ENCODE measurements at places on chromosomes 1 and 21. TPM values are rescaled to one million over a fixed set of nuclear protein-coding genes. Genes with fewer than 3 reads are reported as not detected.

GRCh38 chr1:25729790-25730644, 70.0 kb upstream of the SELENON start:
- H3K27ac ChIP-seq, result peak overlapping the region; percentile 79
- peaks cover 56% of the 10 kb centered on the region for H3K4me1 ChIP-seq
- no peak for DNase-seq
- no peaks in the 10 kb centered on the region for H3K36me3 ChIP-seq
- H3K4me3 ChIP-seq, result no peak overlapping the region

GRCh38 chr1:209585672-209586071, 2.2 kb downstream of the CAMK1G start:
- DNase-seq, result peak; percentile 89
- no peaks in the 10 kb centered on the region for H3K36me3 ChIP-seq
- no peaks in the 10 kb centered on the region for H3K4me1 ChIP-seq
- H3K4me3 ChIP-seq, result peak overlapping the region; percentile 50
- no peak overlapping the region for H3K27ac ChIP-seq
- no peaks in the 10 kb centered on the region for H3K27me3 ChIP-seq

DNA sequence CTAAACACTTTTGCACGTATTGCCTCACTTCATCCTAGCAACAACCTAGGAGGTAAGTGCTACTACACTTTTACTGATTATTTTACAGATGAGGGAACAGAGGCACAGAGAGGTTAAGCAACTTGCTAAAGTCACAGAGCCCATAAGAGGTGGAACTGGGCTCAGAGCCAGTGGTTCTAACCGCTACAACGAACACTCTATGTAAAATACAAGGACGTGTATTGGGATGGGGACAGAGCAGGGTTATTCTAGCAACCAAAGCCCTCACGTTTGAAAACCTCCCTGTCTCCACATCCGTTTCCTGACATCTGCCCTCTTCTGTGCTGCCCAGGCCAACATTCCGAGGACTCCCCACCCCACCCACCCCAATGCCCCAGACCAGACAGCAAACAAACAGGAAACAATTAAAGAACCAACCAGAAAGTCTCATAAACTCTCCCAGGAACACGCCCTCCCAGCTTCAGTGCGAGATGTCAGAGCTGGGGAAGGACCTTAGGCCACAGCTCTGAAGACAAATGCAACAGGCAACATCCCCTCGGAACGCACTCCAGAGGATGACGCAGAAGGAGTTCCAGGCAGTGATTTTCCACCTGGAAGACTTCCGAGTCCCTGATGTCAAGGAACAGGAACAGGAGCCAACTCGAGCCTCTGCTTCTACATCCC, 41.1 kb downstream of the GLIS1 start:
- no peaks in the 10 kb centered on the region for H3K27me3 ChIP-seq
- no peak for DNase-seq
- no peaks in the 10 kb centered on the region for H3K36me3 ChIP-seq
- H3K4me1 ChIP-seq, result peaks cover 5% of the 10 kb centered on the region

- no peak overlapping the region for H3K27ac ChIP-seq
These were observed 48.9 kb downstream of the ATP6V1G3 start for GRCh38 chr1:198491596-198491995.

Gene TRIM58
- polyA plus RNA-seq, result 0.11 TPM

DNA sequence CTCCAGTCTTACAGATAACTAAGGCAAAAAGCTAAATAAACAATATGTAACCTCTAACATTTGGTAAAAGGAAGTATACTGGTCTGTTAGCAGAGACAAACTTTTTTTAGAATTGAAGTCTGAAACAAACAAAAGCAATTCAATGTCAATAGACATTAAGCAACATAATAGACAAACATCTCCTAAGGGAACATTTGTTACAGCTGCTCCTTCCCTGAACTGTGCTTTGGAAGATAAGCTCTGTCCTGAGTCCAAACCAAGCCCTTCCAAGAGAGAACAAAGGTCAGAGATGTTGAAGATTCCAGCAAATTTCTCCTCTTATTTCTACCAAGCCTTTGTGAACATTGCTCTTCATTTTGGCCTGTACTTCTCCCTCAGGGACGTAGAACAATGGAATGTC, 25.3 kb downstream of the FMO2 start:
- H3K36me3 ChIP-seq, result no peaks in the 10 kb centered on the region
- H3K4me1 ChIP-seq, result peaks cover 3% of the 10 kb centered on the region
- no peak overlapping the region for H3K27ac ChIP-seq
- no peak overlapping the region for H3K4me3 ChIP-seq
- DNase-seq, result no peak

DNA sequence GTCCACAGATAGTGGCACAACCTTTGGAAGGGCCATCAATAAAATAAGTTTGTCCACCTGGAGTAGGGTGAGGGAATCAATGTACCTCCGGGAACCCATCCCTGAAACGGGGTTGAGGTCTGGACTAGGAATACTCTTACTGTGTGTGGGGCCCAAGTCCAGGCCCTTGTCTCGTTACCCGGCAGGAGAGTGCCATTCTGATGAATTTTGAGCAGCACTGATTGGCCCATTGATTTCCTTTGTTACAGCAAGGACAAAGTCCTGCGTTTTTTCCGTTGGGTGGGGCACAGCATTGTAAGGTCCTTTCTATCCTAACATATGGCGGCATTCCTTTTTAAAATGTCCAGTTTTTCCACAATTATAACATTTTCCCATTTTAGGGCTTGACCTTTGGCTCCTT, 75.2 kb downstream of the AXDND1 start:
- no peaks in the 10 kb centered on the region for H3K36me3 ChIP-seq
- no peaks in the 10 kb centered on the region for H3K4me1 ChIP-seq
- no peak for DNase-seq
- H3K27ac ChIP-seq, result no peak overlapping the region
- no peak overlapping the region for H3K4me3 ChIP-seq
- no peaks in the 10 kb centered on the region for H3K27me3 ChIP-seq

DNA sequence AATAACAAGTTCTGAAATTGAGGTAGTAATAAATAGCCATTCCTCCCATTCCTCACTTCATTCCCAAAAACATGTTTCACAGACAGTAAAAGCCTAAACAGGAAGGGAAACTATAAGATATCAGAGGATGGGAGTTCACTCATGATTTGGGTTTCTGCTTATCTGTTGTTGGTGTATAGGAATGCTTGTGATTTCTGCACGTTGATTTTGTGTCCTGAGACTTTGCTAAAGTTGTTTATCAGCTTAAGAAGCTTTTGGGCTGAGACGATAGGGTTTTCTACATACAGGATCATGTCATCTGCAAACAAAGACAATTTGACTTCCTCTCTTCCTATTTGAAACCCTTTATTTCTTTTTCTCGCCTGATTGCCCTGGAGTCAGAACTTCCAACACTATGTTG, 26.0 kb upstream of the POFUT2 start:
- H3K27ac ChIP-seq, result no peak overlapping the region
- no peak overlapping the region for H3K4me3 ChIP-seq
- no peaks in the 10 kb centered on the region for H3K4me1 ChIP-seq
- no peaks in the 10 kb centered on the region for H3K27me3 ChIP-seq

Gene FMO5
- 12.3 TPM for polyA plus RNA-seq

DNA sequence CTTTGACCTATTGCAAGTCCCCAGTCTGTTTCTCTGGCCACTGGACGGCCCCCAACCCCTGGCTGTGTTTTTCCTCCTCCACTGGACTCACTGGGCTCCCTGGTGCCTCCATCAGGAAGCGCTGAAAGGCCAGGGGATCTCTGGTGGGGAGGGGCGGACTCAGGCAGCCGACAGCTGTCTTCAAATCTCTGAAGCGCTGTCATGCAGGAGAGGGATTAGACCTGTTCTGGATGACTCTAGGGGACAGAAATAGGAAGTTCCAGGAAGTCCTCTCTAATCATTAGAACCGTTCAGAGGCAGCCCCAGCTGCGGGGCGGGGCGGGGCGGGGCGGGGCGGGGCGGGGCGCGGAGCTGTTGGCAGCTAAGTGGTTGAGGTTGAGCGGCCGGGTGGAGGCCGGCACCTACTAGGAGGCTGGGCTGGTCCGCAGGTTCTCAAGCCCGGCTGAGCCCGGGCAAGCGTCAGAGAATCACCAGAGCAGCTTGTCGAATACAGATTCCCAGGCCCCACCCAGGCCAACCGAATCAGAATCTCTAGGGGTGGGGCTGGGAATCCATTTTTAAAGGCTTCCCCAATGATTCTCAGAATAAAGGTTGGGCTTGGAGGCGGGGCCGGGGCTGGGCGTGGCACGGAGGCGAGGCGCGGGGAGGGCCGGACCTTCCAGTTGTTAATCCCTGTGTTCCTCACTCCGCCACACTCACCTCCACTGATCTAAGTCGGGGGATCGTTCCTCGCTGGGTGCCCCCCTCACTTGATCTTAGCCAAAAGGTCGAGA, 11.4 kb upstream of the PHLDA3 start:
- H3K4me1 ChIP-seq, result no peaks in the 10 kb centered on the region
- H3K27ac ChIP-seq, result peak overlapping the region; percentile 61
- no peak overlapping the region for H3K4me3 ChIP-seq
- H3K27me3 ChIP-seq, result peaks cover 3% of the 10 kb centered on the region
- DNase-seq, result peak; percentile 66

GRCh38 chr21:35284199-35284598, 235.1 kb upstream of the RUNX1 start:
- no peaks in the 10 kb centered on the region for H3K27me3 ChIP-seq
- no peak overlapping the region for H3K4me3 ChIP-seq
- no peaks in the 10 kb centered on the region for H3K4me1 ChIP-seq
- H3K27ac ChIP-seq, result no peak overlapping the region
- no peaks in the 10 kb centered on the region for H3K36me3 ChIP-seq

Gene TGFBR3
- 15.8 TPM for polyA plus RNA-seq

Gene ACKR1
- polyA plus RNA-seq, result 3.4 TPM

Gene TNFSF4
- 0.58 TPM for polyA plus RNA-seq

- no peaks in the 10 kb centered on the region for H3K27me3 ChIP-seq
- no peak overlapping the region for H3K27ac ChIP-seq
- no peaks in the 10 kb centered on the region for H3K36me3 ChIP-seq
- DNase-seq, result peak; percentile 69
- peak overlapping the region; percentile 17 for H3K4me3 ChIP-seq
- no peaks in the 10 kb centered on the region for H3K4me1 ChIP-seq
These were observed 54.9 kb upstream of the BACE2 start for GRCh38 chr21:41112740-41113692.

GRCh38 chr1:3183411-3183810, 114.4 kb downstream of the PRDM16 start:
- H3K36me3 ChIP-seq, result no peaks in the 10 kb centered on the region

DNA sequence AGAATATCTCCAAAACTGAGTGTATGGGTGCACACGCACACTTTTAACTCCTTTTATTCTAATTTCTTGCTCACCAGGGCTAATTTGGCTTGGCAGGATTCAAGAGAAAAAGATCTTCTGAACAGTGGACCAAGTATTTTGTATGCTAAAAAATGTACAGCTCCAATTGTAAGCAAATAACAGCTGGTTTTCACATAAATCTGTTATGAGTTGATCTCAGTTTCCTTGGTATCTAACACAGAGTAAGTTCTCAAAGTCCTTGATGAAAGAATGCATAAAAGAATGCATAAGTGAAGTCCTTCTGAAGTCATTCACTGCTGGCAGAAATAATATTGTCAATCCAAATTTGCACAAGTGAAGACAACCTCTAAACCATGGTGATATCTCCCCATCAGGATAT, 213.0 kb downstream of the OMA1 start:
- no peaks in the 10 kb centered on the region for H3K36me3 ChIP-seq
- no peaks in the 10 kb centered on the region for H3K27me3 ChIP-seq
- H3K27ac ChIP-seq, result no peak overlapping the region
- no peak overlapping the region for H3K4me3 ChIP-seq
- no peaks in the 10 kb centered on the region for H3K4me1 ChIP-seq

GRCh38 chr1:61337037-61337436, 254.7 kb downstream of the NFIA start:
- no peak overlapping the region for H3K4me3 ChIP-seq
- no peak for DNase-seq
- H3K27me3 ChIP-seq, result no peaks in the 10 kb centered on the region
- no peaks in the 10 kb centered on the region for H3K36me3 ChIP-seq

- no peak overlapping the region for H3K27ac ChIP-seq
- H3K27me3 ChIP-seq, result no peaks in the 10 kb centered on the region
- H3K36me3 ChIP-seq, result no peaks in the 10 kb centered on the region
- H3K4me1 ChIP-seq, result no peaks in the 10 kb centered on the region
- H3K4me3 ChIP-seq, result no peak overlapping the region
These were observed 63.9 kb downstream of the CHIA start for GRCh38 chr1:111354584-111354983.

GRCh38 chr1:234720709-234721441, 110.9 kb upstream of the IRF2BP2 start:
- H3K4me3 ChIP-seq, result peak overlapping the region; percentile 23
- H3K36me3 ChIP-seq, result no peaks in the 10 kb centered on the region
- H3K27ac ChIP-seq, result peak overlapping the region; percentile 99
- DNase-seq, result no peak
- H3K4me1 ChIP-seq, result peaks cover 53% of the 10 kb centered on the region
- no peaks in the 10 kb centered on the region for H3K27me3 ChIP-seq

Gene GJA9
- not detected for polyA plus RNA-seq

Gene SPAG17
- 8.7 TPM for polyA plus RNA-seq

Gene DDR2
- 3.9 TPM for polyA plus RNA-seq

DNA sequence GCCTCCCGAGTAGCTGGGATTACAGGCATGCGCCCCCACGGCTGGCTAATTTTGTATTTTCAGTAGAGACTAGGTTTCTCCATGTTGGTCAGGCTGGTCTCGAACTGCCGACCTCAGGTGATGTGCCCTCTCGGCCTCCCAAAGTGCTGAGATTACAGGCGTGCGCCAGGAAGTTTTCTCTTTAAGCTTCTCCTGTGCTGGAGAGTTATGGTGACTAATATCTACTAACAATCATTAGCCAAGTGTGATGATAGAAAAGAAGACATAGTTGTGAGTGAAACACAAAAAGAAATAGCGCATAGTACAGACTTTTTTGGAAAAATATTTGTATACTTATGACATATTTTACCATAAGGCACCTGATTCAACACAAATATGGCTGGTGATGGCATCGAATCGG, 56.5 kb downstream of the SETD4 start:
- no peaks in the 10 kb centered on the region for H3K4me1 ChIP-seq
- no peaks in the 10 kb centered on the region for H3K36me3 ChIP-seq
- H3K4me3 ChIP-seq, result no peak overlapping the region
- no peaks in the 10 kb centered on the region for H3K27me3 ChIP-seq
- H3K27ac ChIP-seq, result no peak overlapping the region

Gene LCE1C
- not detected for polyA plus RNA-seq

DNA sequence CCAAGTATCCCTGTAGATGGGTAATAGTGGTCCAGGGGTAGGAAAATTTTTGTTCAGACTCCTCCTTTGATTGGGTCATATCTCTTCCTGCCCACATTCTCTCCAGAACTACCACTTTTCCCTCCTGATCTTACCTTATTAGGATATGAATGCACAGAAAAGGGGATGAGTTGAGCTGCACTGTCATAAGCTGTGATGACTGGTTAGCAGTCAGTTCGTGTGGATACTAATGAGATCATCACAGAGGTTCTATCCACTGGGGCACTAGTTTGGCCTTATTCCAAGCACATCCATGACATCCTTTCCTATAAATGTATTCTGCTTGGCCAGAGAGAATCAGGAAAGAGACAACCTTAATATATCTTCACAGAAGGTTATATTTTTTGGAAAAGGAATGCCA, 22.1 kb upstream of the TBX15 start:
- H3K4me3 ChIP-seq, result no peak overlapping the region
- H3K27me3 ChIP-seq, result peaks cover 43% of the 10 kb centered on the region

Gene ERICH3
- not detected for polyA plus RNA-seq

Measured in kidney (tissue), 22 donors.